Endothelial cell (in vitro differentiated cells): ENCODE measurements at places on chromosomes 11 and 22. TPM values are rescaled to one million over a fixed set of nuclear protein-coding genes. Genes with fewer than 3 reads are reported as not detected.
A peak's percentile ranks its signal among the peaks of the same experiment; 100 is the strongest.

Gene RAG1
- total RNA-seq: 3.9 TPM

Gene KCNJ11
- total RNA-seq: 0.46 TPM

Gene OR52E8
- not detected for total RNA-seq

Gene HSCB
- total RNA-seq: 16.6 TPM

DNA sequence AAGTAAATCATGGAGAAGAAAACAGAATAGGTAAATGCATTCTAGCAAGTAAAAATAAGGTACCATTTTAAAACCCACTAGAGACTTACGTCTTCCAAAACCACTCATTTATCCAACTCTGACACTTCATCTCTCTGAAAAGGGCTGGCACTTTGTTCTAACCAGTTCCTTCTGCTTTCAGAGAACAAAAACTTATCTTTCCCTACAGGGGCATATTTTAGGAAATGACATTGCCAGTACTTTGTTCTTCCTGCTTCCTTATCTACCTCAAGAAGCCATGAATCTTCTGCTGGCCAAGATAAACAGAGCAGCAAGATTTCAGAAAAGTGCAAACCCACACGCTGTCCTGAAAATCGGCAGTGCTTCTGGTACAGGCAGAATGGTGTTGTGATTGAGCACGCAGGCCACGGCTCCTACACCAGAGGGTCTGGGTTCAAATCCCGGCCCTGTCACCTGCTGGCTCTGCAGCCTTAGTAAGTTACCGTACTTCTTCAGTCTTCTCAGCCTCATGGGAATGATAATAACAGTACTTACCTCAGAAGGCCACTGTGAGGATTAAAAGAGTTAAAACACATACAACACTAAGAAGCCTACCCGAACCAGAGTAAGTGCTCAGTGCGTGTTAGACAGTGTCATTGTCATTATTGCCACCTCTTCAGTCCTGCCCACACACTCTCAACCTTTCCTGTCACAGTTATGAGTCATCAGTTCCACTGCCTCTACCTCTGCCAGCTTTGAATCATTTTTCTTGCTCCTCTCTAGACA is 11.0 kb downstream of the MPZL3 start:
- peak; percentile 38 for DNase-seq
- peaks cover 9% of the 10 kb centered on the region for H3K27me3 ChIP-seq
- peak overlapping the region; percentile 97 for H3K27ac ChIP-seq

DNA sequence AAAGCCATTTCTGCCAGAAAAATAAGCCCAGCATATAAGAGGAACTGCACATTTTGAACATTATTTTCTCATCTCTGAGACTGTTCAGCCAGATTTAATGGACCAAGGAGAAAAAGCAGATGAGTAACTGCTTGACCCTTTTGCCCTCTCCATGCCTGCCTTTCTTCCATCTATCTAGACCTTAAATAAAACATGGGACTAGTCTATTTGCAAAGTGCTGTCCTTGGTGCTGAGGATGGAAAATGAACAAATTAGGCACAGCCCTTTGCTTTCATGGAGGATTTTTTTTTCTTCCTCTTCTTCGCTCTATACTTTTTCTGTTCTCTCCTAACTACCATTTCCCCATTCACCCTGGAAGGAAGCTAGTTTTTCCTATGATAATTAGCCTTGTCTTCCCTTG is 361.3 kb downstream of the GRM5 start:
- no peaks in the 10 kb centered on the region for H3K27me3 ChIP-seq
- DNase-seq: no peak
- H3K27ac ChIP-seq: no peak overlapping the region
- H3K4me3 ChIP-seq: no peak overlapping the region
- H3K4me1 ChIP-seq: peaks cover 6% of the 10 kb centered on the region

- H3K4me3 ChIP-seq: peak overlapping the region; percentile 92
- no peaks in the 10 kb centered on the region for H3K36me3 ChIP-seq
- peak; percentile 12 for DNase-seq
- H3K27me3 ChIP-seq: peaks cover 6% of the 10 kb centered on the region
- H3K4me1 ChIP-seq: peaks cover 19% of the 10 kb centered on the region
- H3K27ac ChIP-seq: peak overlapping the region; percentile 9
These were observed 861 bp upstream of the ZNRF3 start for GRCh38 chr22:28882545-28882877.

Gene PHF21B
- total RNA-seq: 4.6 TPM

- H3K4me3 ChIP-seq: no peak overlapping the region
- H3K27me3 ChIP-seq: no peaks in the 10 kb centered on the region
- DNase-seq: no peak
These were observed 191.9 kb downstream of the SWAP70 start for GRCh38 chr11:9855579-9856287.

DNA sequence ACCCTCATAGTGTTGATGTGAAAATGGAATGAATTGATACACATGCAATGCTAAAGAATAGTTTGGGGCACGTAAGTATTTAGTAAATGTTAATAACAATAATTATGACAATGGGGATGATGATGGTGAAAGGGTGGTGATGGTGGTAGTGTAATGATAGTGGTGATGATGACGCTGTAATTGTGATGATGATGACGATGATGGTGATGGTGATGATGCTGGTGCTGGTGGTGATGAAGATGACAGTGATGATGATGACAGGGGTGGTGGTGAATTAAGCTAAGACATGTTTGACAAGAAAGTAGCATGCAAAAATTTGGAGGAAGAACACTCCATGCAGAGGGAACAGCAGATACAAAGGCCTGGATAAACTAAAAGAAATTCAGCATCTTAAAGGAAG is 364.4 kb upstream of the API5 start:
- no peaks in the 10 kb centered on the region for H3K27me3 ChIP-seq
- no peak overlapping the region for H3K4me3 ChIP-seq
- H3K27ac ChIP-seq: no peak overlapping the region
- no peaks in the 10 kb centered on the region for H3K36me3 ChIP-seq
- no peak for DNase-seq

Gene LDHAL6A
- total RNA-seq: not detected

Gene NEU3
- 11.8 TPM for total RNA-seq

Gene OR56A1
- 0.03 TPM for total RNA-seq

DNA sequence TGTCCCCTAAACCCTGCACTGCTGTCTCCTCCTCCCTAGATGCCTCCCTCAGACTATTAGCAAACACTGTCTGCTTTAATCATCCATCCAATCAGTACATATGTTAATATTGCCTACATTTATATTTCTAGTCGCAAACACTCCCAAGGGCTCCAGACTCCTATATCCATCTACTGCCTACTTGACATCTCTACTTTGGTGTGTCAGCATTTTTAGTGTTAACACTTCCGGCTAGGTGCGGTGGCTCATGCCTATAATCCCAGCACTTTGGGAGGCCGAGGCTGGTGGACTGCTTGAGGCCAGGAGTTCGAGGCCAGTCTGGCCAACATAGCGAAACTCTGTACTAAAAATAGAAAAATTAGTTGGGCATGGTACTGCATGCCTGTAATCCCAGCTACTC is 5.5 kb upstream of the THOC5 start:
- H3K27me3 ChIP-seq: peaks cover 3% of the 10 kb centered on the region
- H3K36me3 ChIP-seq: peaks cover 47% of the 10 kb centered on the region
- peaks cover 5% of the 10 kb centered on the region for H3K4me1 ChIP-seq

- peak overlapping the region; percentile 99 for H3K4me3 ChIP-seq
- H3K27me3 ChIP-seq: peaks cover 12% of the 10 kb centered on the region
- peak overlapping the region; percentile 93 for H3K27ac ChIP-seq
- peaks cover 9% of the 10 kb centered on the region for H3K36me3 ChIP-seq
- H3K4me1 ChIP-seq: peaks cover 29% of the 10 kb centered on the region
These were observed 561 bp downstream of the PGM2L1 start for GRCh38 chr11:74397501-74398243.

- DNase-seq: no peak
- H3K4me1 ChIP-seq: peaks cover 25% of the 10 kb centered on the region
- peak overlapping the region; percentile 99 for H3K4me3 ChIP-seq
- H3K27me3 ChIP-seq: peaks cover 23% of the 10 kb centered on the region
- peaks cover 22% of the 10 kb centered on the region for H3K36me3 ChIP-seq
These were observed 2.0 kb downstream of the RIC8A start for GRCh38 chr11:209275-210121.

DNA sequence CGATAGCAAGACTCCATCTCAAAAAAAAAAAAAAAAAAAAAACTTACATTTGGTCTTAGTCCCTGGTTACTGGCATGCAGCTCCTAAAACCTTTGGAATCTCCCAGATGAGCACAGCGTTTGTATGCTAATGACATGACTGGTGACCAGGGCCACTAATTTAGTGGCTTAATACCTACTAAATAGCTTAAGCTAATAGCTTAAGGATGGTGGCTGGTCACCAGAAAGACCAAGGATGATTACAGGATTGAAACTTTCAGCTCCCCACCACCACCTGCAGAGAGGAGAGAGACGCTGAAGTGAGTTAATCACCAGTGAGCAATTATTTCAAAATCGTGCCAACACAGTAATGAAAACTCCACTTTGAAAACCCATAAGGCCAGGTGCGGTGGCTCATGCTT is 37.1 kb downstream of the DENND5A start:
- no peak overlapping the region for H3K27ac ChIP-seq
- no peaks in the 10 kb centered on the region for H3K27me3 ChIP-seq
- H3K4me1 ChIP-seq: peaks cover 6% of the 10 kb centered on the region
- no peaks in the 10 kb centered on the region for H3K36me3 ChIP-seq
- DNase-seq: no peak

Gene CDPF1
- total RNA-seq: 8.5 TPM

- no peaks in the 10 kb centered on the region for H3K27me3 ChIP-seq
- DNase-seq: peak; percentile 82
- H3K27ac ChIP-seq: peak overlapping the region; percentile 84
- H3K36me3 ChIP-seq: no peaks in the 10 kb centered on the region
- peak overlapping the region; percentile 59 for H3K4me3 ChIP-seq
These were observed 19.3 kb downstream of the MTFP1 start for GRCh38 chr22:30444632-30445437.

GRCh38 chr11:90343673-90344072 is 120.8 kb upstream of the CHORDC1 start:
- H3K27ac ChIP-seq: no peak overlapping the region
- no peaks in the 10 kb centered on the region for H3K36me3 ChIP-seq
- H3K27me3 ChIP-seq: no peaks in the 10 kb centered on the region
- H3K4me1 ChIP-seq: no peaks in the 10 kb centered on the region
- H3K4me3 ChIP-seq: no peak overlapping the region

GRCh38 chr22:26552466-26552865 is 37.5 kb downstream of the TPST2 start:
- no peaks in the 10 kb centered on the region for H3K27me3 ChIP-seq
- H3K36me3 ChIP-seq: no peaks in the 10 kb centered on the region
- no peak overlapping the region for H3K4me3 ChIP-seq
- peaks cover 10% of the 10 kb centered on the region for H3K4me1 ChIP-seq
- DNase-seq: no peak

GRCh38 chr11:11931461-11932055 is 76.9 kb downstream of the DKK3 start:
- no peak overlapping the region for H3K4me3 ChIP-seq
- DNase-seq: no peak
- no peak overlapping the region for H3K27ac ChIP-seq
- no peaks in the 10 kb centered on the region for H3K27me3 ChIP-seq

DNA sequence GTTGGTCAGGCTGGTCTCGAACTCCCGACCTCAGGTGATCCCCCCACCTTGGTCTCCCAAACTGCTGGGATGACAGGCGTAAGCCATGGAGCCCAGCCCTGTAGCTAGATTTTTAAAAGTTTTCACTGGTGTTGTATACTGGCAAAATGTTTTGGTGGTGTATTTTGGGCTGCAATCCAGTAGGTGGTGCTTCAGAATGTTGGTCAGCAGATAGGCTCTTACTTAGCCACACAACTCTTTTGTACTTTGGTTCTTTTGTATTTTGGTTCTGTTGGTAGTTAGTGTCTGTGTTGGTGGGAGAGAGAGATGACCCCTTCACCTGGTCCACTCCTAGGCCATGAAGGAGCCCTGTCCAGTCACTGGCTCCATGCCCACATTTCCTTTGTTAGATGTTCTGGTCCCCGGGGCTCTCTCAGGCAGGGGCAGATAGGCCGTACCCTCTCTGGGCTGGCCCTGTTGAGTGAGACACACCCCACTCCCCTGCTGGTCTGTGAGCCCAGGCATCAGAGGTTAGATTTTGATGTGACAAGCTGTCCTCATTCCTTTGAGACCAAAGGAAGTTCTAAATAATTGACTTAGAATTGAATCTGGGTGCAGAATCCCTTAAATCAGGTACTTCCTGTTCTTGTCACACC is 123.8 kb downstream of the DDX10 start:
- DNase-seq: peak; percentile 11
- H3K27me3 ChIP-seq: no peaks in the 10 kb centered on the region

GRCh38 chr11:86291466-86292262 is 10.4 kb upstream of the HIKESHI start:
- no peaks in the 10 kb centered on the region for H3K27me3 ChIP-seq
- H3K27ac ChIP-seq: no peak overlapping the region
- no peaks in the 10 kb centered on the region for H3K4me1 ChIP-seq

Gene TTC38
- 24.6 TPM for total RNA-seq

- H3K4me1 ChIP-seq: peaks cover 3% of the 10 kb centered on the region
- no peak overlapping the region for H3K4me3 ChIP-seq
- no peak for DNase-seq
- H3K36me3 ChIP-seq: no peaks in the 10 kb centered on the region
- no peak overlapping the region for H3K27ac ChIP-seq
These were observed 6.2 kb downstream of the PANX1 start for GRCh38 chr11:94134651-94135512.

- no peaks in the 10 kb centered on the region for H3K36me3 ChIP-seq
- H3K27me3 ChIP-seq: peaks cover 3% of the 10 kb centered on the region
- H3K4me1 ChIP-seq: peaks cover 19% of the 10 kb centered on the region
- no peak overlapping the region for H3K4me3 ChIP-seq
- H3K27ac ChIP-seq: no peak overlapping the region
These were observed 79.4 kb upstream of the NNMT start for GRCh38 chr11:114216796-114217180.

GRCh38 chr11:61947486-61948210 is 2.5 kb upstream of the BEST1 start:
- peaks cover 3% of the 10 kb centered on the region for H3K4me1 ChIP-seq
- peaks cover 7% of the 10 kb centered on the region for H3K27me3 ChIP-seq
- H3K27ac ChIP-seq: no peak overlapping the region
- DNase-seq: peak; percentile 83
- no peak overlapping the region for H3K4me3 ChIP-seq

Gene SPECC1L
- total RNA-seq: 80.6 TPM

DNA sequence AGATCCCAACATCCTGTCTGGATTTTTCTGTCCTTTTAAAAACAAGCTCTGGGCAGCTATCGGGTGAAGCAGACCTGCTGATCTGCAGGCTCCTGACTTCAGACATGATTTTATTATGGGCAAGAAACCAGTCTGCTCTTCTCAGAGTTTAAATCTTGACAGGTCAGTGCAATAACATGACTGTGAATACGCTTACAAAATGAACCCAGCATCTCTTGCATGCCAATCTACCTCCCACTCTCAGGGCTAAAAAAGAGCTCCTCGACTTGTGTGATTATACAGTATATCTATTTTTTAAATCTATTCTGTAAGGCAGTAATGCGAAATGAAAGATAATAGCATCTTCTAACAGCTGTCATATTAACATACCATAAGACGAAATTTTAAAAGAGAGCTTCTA is 18.7 kb upstream of the ASPHD2 start:
- H3K4me1 ChIP-seq: peaks cover 7% of the 10 kb centered on the region
- H3K27me3 ChIP-seq: no peaks in the 10 kb centered on the region
- no peak for DNase-seq

Gene LRRN4CL
- total RNA-seq: 0.44 TPM
